T-helper 17 cell (primary cell): ENCODE measurements at places on chromosomes 7 and 10.

DNA sequence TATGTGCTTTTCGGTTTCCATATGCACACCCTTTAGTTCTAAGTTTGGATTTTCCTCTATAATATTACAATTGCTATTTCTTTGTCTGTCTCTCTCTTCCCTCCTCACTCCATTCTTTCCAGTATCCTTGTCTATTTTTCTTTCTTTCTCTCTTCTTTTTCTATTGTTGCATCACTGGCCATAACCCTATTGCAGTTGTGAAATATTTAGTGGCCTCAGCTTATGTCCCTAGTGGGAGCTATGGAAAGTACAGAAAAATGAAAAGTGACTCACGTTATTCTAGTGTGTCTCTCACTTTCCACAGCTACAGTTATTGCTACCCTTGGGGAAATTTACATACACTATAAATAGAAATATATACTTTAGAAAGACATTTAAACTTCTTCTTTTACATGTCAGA lies 59.1 kb downstream of the CNTNAP2 start:
- no peak for DNase-seq

DNA sequence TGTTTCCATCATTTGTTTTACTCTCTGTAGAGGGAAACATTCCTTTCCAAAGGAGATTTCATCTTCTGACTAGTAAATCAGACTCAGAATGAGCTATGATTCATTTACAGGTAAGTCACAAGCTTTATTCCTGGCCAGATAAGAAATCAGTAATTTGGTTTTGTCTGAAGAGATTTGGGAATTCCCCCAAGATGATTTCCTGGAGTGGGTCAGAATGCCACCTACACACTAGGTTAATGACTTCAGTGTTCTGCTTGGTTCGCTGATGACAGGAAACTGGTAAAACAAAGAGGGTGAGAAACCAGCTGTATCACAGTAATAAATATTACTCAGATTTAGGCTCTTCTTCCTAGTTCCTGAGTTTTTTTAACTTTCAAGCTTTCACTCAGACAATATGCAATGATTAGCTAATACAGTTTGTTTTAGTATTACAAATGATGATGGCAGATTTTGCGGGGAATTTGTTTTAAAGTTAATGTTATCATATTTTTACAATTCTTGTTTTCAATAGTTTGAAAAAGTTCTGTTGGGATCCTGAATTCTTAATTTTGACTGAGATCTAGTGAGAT lies 8.3 kb upstream of the ASZ1 start:
- no peak for DNase-seq

DNA sequence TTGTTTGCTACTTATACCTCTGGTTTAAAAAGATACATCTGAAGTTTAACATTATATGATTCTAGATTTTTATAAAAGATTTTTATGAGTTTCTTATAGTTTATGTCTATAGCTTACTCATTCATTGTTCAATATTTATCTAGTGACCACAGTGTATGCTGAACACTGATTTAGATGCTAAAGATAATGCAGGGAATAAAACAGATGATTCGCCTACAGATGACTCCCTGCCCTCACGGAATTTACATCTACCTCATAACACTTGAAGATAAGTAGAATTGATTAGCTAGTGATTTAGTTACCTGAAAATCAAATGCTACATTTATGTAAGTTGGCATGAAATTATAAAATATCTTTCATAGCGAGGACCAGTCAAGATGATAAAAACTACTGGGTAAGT lies 105.8 kb downstream of the HIPK2 start:
- DNase-seq: no peak

DNA sequence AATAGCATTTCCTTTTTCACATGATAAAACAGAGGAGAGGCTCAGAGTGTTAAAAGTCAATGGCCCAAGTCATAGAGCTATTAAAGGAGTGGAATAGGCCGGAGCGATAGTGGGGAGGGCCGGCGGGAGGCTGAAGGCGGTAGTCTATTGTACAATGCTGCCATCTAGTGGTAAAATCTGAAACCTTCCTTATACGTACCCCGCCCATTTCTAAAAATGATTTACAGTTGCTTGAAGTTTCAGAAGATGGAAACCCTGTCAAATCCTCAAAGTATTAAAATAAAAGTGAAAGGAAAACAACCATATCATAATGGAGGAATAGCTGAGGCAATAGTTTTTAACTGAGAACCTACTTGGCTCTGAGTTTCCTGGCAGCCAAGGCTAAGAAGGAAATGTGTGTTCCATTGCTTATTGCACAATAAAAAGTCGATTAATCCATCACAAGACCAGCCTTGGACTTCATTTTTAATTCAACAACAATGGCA lies 209.1 kb downstream of the CCSER2 start:
- DNase-seq: no peak

DNA sequence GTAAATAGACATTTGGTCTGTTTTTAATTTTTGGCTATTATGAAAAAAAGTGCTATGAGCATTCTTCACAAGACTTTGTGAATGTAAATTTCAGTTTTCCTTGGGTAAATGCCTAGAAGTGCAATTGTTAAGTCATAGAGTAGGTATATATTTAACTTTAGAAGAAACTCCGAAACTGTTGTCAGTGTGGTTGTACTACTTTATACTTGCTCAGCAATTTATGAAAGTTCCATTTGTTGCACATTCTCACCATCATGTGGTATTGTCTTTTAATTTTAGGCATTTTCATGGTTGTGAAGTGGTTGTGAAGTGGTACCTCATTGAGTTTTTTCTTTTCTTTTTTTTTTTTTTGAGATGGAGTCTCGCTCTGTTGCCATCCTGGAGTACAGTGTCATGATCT lies 60.0 kb downstream of the TYW1 start:
- no peak for DNase-seq

DNA sequence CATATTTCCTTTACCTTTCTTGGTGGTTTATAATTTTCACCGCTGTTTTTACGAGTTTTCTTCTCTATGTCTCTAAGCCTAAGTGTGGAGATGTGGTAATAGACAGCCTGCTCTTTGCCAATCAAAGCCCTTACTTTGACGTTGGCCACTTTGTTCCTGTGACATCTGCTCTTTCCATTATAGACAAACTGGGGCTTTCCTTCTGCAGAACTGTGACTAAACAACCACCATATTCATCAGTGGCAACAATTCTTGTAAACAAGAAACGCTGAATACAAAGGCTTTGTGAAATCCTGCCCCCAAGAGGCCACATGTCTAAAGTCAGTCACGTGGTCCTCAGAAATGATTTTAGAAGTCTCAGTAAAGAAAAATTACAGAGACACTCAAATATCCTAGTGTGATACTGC lies 59.6 kb upstream of the CAPZA2 start:
- DNase-seq: no peak

GRCh38 chr7:55457801-55458200 lies 92.7 kb downstream of the LANCL2 start:
- no peak for DNase-seq

GRCh38 chr10:72563327-72563932 lies 62.4 kb downstream of the MICU1 start:
- no peak for DNase-seq

GRCh38 chr7:105990727-105991453 lies 27.8 kb downstream of the CDHR3 start:
- DNase-seq: no peak

DNA sequence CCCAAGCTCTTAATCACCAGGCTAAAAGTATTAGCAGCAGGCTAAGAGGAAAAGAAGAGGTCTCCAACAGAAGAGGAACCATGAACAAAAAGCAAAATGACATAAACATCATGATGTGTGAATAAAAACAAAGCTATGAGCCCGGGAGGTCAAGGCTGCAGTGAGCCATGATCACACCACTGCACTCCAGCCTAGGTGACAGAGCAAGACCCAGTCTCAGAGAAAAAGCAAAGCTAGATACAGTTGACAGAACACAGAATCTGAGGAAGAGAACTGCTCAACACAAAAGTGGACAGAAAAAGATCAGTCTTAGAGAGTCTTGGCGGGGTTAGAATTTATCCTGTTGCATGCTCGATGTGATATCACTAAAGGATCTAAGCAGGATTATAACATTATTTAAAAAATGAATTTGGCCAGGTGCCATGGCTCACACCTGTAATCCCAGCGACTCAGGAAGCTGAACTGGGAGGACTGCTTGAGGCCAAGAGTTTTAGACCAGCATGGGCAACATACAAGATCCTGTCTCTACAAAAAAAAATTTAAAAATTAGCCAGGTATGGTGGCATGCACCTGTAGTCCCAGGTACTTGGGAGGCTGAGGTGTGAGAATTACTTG lies 37.5 kb downstream of the NT5C2 start:
- no peak for DNase-seq

- no peak for DNase-seq
Measured at GRCh38 chr10:12358863-12359564, 9.7 kb downstream of the CAMK1D start.

DNA sequence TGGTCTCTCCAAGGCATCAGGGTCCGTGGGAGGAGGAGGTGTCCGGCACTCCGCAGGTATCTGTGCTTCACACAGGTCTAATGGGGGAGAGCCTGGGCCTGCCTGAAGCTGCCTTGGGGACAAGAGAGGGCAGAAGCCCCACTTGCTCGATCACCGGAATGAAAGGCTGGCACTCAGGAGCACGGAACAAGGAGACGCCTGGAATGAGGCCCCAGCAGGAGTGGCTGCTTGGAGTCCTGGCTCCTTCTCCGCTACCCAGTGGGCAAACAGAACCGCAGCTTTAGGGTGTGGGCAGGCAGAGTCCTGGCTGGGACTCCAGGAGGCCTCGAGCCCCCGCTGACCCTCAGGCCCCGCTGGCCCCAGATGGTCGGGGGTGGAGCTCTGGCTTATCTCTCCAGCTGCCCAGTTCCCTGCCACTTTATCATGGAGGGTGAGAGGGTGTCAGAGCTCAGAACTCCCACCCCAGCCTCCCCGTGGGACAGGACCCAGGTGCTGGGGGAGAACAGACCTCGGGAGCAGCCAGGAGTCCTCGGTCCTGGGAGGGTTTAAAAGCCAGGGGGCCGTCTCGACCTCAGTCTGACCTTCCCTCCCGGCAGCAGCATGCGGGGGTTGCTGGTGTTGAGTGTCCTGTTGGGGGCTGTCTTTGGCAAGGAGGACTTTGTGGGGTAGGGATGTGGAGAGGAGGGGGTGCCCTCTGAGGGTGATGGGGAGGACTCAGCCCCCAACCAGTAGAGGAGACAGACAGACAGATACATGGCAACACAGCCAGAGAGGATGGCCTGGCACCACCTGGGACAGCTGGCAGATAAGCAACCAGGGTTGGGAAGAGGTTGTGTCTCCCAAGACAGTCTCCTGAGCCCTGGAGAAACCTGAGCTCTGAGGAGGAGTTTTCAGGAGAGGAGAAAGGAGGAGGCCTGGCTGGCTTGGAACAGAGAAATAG lies at the start of gene CPA1:
Gene CPA1, plus strand, starts transcription at position 574 of the 940 bp plus-strand sequence. Its CDS starts 27 bp downstream, at position 601.
- DNase-seq: no peak

DNA sequence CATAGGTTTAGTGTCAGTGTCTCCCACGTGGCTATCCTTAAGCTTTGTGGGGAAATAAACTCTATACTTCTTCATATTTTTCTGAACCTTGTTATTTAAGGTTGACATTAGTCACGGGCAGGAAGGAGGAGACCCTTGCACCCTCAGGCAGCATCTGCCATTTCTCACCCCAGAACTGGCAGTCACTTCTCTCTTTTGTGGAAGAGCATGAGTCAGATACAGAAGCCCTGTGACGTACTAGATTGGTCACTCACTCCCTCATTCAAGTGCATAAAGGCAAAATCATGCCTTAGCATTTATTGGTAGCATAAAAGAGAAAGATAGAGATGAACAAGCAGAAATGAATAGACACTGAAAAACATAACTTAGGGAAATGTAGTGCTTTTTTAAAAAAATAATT lies 206.0 kb upstream of the MDFIC start:
- DNase-seq: no peak

GRCh38 chr7:128203710-128204214 lies 37.3 kb upstream of the LEP start:
- DNase-seq: no peak

GRCh38 chr7:102029616-102030015 lies 212.2 kb downstream of the CUX1 start:
- DNase-seq: no peak

DNA sequence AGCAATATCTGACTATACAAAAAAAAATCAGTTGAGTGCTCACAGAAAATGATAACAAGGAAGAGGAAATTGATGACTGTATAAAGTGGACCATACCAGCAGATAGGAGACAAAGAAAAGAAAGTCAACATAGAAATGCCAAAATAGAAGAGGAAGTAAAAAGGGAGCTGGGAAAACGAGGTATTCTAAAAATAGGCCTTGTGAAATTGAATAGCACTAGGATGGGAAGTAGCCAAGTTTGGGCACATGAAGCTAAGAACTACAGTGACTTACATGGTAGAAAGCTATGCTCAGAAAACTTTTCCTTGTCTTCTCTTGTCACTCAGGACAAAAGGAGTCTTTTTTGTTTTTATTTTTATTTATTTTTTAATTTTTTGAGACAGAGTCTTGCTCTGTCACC lies 76.2 kb upstream of the APBB1IP start:
- DNase-seq: no peak
